ENCODE measurements at places on chromosomes 13 and 19. TPM values are rescaled to one million over a fixed set of nuclear protein-coding genes. Genes with fewer than 3 reads are reported as not detected.

Gene ZNF723
- not detected for total RNA-seq

Gene ZNF578
- 14.4 TPM for total RNA-seq

Gene ZNF793
- total RNA-seq = 2.4 TPM

Gene HIPK4
- total RNA-seq = 0.48 TPM

- no peaks in the 10 kb centered on the region for H3K36me3 ChIP-seq
- no peak overlapping the region for H3K4me3 ChIP-seq
- no peaks in the 10 kb centered on the region for H3K4me1 ChIP-seq
- no peaks in the 10 kb centered on the region for H3K27me3 ChIP-seq
- no peak overlapping the region for H3K27ac ChIP-seq
These were observed 1074.3 kb upstream of the PCDH9 start for GRCh38 chr13:68304286-68304893.

DNA sequence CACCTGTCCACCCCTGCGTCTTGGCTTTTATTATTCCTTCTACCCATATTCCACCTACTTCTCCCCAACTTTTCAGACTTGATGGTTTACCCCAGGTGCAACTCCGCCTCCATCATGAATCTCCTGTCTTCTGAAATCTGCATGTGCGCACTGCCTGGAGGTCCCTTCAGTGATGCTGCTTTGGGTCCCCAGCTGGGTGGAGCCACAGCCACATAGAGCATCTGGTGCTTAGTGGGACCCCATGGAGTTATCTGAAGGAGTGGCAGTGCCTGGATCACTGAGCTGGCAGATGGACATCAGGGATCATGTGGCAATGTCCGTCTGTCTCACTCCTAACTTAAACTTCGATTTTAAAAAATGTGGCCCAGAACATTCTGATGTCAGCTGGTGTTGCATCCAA lies 13.5 kb downstream of the ZNF536 start:
- H3K4me1 ChIP-seq = no peaks in the 10 kb centered on the region
- H3K27ac ChIP-seq = no peak overlapping the region
- H3K36me3 ChIP-seq = no peaks in the 10 kb centered on the region
- DNase-seq = no peak
- no peak overlapping the region for H3K4me3 ChIP-seq

- no peak overlapping the region for H3K27ac ChIP-seq
- DNase-seq = no peak
- no peak overlapping the region for H3K4me3 ChIP-seq
- no peaks in the 10 kb centered on the region for H3K36me3 ChIP-seq
These were observed 89.8 kb downstream of the RYR1 start for GRCh38 chr19:38523319-38523718.

DNA sequence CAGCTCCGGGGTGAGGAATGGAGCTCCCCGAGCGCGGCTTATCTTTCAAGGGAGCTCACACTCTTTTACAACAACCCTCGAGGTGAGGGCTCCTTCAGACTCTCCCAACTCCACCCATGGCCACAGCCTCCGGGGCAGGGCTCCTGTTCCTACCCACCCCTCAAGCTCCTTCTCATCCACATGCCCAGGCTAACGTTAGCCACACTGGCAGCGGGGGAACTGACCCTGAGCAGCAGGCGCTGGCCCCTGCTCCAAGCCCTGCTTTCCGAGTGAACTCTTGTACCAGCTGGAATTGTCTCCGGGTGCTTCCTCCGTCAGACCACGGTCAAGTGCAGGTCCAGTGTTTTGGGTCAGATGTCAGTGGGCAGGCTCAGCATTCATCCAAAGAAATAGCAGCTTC lies 89.4 kb downstream of the ANKRD10 start:
- H3K27me3 ChIP-seq = no peaks in the 10 kb centered on the region
- no peaks in the 10 kb centered on the region for H3K36me3 ChIP-seq
- no peak for DNase-seq
- no peaks in the 10 kb centered on the region for H3K4me1 ChIP-seq
